ENCODE measurements at places on chromosomes 12 and 14.

GRCh38 chr12:94100211-94100627, 48.2 kb upstream of the PLXNC1 start:
- peak; percentile 71 for DNase-seq

DNA sequence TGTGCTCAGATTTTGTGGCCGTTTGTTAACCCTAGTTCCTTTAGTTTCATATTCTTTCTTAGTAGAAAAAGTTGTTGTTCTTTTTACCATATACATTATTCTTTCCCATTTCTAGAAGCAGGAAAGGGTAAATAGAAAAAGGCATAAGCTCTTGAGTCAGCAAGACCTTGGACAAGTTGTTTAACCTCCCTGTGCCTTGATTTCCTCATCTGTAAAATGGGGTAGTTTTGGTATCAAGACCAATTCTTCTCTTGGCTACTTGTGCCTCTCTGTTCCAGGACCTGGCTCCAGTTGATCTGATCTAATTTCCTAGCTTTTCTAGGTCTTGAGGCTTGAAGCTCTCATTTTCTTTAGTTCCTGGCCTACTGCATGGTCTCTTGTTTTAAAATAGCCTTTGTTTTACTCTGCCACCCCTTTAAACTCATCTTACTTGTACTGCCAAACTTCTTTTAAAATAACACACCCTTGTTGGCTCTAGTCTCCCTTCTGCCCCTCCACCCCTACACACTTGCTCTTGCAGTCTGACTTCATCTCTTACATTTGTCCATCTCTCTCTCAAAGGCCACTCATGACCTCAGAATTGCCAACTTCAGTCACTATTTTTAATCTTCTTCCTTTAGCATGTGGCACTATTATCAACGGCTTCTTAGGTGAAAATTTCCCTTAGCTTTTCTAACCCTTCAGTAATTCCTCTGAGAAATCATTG, 143.7 kb downstream of the TTLL5 start:
- DNase-seq: no peak

DNA sequence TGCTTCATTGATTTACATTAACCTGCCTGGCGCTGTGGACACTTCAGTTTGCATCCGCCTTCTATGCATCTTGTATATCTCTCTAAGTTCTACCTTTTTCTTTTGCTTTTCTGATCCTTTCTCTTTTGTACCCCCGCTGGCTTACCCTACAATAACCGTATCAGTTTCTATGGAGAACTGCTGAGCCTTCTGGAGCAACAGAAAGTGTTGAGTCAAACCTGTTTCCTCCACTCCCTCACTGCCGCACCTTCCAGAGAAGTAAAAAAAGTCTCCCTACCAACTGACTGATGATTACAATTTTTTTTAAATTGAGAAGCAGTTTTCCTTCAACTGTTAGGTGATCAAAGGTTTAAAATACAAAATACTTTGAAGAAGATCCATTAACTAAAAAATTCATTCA, 17.4 kb downstream of the EXD2 start:
- no peak for DNase-seq

DNA sequence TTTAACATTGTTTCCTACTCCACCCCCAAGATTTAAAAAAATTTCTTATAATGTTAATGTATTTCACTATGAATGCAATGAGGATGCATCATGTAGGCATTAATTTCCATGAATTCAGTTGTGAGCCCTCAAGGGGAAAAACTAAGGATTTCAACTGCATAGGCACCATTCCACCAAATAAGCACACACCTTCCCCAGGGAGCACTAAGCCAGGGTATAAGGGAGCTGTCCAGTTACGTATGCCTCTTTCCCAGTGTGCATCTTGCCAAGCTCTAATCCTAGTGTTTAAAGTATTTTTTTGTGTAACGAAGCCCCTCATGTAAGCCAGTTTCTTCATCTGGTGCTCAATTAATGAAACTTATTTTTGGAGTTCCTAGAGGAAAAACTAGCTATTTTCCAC, 6.6 kb downstream of the FERMT2 start:
- no peak for DNase-seq

DNA sequence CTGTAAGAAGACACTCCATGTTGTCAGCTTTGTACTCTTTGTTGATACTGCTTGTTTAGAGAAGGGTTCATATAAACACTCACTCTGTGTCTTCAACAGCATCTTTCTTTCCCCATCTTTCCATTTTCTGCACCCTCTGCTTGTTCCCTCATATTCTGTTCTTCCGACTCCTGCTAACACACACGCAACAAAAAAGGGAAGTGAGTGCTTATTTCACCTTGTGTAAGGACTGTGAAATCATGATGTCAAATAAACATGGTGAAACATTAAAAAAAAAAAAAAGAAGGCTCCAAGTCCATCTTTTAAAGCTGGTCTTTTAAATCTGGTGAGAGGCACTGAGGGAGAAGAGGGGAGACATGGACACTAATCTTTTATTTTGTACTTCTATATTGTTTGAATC, 145.4 kb downstream of the RPAP3 start:
- no peak for DNase-seq
